ENCODE measurements at places on chromosomes 12 and 14. TPM values are rescaled to one million over a fixed set of nuclear protein-coding genes. Genes with fewer than 3 reads are reported as not detected.

The STYK1 gene
- 4.9 TPM for total RNA-seq

The SLC25A47 gene
- total RNA-seq = not detected

The HCAR3 gene
- 0.82 TPM for total RNA-seq

The KRT78 gene
- not detected for total RNA-seq

The PAX9 gene
- total RNA-seq = not detected
